ENCODE measurements at places on chromosomes 1 and 21.
A peak's percentile ranks its signal among the peaks of the same experiment; 100 is the strongest.

DNA sequence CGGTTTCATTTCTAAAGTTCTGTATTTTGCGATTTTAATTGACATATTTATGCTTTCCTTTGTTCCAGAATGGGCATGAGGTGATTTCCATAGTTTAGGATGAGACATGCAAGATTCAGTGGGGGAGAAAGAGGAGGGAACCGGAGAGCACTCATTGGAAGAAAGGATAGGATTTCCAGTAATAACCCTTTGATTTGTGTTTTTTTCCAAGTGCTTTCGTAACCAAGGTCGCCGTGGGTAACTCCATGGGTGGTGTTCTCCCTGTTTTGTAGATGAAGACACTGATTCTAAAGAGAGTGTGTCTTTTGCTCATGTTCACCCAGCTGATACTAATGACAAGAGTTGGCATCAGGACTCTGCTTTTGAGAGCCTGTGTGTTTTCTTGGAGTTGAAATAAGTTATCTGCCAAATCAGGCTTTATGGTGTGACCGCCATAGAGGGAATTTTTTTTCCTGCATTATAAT lies 170.1 kb downstream of the DHRS3 start:
- DNase-seq: peak; percentile 77

DNA sequence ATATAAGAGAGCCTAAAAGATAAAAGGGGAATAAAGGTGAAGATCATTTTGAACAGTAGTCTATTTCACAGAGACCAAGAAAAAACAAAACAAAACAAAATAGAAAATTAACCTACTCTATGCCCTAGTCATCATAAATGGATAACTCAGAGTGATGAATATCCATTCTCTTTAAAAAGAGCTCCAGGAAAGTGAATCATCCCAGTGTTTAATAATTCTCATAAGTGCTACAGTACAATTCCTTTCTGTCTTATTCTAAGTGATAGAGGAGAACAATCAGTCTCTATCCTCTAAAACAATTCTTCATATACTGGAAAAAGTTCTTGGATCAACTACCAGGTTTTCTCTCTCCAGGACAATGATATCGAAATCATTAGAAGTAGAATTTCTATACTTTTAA lies 45.8 kb downstream of the GDAP2 start:
- DNase-seq: no peak

GRCh38 chr21:45538381-45539045 lies 3.7 kb downstream of the SLC19A1 start:
- DNase-seq: no peak

- DNase-seq: no peak
These were observed 273.6 kb upstream of the LRRC7 start for GRCh38 chr1:69294171-69294570.

DNA sequence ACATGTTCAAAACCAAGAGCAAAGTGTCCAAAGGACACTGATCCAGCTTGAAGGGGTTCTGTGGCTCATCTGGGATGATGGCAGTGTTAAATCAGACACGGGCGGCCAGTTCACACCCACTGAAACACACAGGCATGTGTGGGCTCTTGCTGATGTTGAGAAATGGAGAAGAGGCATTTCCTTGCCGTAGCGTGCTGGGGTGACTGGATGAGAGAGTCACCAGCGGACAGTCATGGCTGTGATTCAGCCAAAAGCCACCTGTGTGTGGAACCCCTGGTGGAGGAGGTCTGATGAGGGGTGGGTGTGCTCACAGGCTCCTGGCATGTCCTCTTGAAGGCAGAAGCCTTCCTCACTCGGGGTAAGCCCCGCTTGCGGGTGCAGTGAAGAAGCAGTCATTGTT lies 7.2 kb downstream of the C1orf35 start:
- no peak for DNase-seq

DNA sequence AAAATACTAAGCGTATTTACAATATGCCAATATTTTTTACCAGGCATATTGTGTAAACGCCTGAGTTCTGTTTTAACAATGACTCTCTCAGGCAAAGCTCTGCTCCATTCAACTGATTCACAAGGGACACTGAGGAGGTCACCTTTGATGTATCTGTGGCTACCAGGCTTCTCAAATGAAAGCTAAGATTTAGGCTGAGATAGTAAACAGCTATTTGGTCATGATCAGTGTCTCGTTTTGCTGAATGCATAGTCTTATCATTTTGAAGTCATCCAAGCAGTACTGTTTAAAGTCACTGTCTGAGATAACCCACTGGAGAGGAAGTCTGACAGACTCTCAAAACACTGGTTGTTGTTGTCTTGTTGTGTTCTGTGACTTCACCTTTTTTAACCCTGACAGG lies 13.7 kb upstream of the PLPPR5 start:
- no peak for DNase-seq

DNA sequence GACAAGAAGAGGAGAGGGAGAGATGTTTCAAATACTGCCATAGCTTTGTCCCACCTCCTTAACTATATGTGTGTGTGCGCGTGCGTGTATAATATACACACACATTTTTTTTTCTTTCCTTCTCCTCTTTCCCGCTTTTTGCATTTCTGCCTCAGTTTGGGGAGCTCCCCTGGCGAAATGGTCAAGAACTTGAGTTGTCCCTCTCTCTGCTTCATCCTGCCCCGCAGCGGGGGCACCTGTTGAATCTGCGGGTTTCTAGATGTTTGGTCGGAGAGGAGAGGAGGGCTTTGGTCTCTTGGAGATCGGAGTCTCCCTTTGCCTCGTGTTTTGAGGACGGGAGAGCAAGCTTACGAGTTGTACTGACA lies 504 bp downstream of the SCCPDH start:
- DNase-seq: no peak
